Fibroblast of the conjunctiva (primary cell): ENCODE measurements at places on chromosomes 7 and 10.

DNA sequence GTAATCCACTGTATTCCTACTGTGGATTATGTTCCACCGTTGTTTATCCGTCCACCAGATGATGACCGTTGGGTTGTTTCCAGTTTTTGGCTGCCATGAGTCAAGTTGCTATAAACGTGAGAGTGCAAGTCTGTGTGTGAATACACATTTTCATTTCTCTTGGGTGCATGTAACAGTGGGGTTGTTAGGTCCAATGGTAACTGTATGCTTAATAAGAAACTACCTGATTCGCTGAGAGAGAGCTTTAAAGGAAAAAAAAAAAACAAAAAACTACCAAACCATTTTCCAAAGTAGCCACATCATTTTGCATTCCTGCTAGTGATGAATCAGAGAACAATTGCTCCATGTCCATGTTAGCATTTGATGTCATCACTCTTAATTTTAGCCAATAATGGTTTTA lies 15.9 kb downstream of the UBN2 start:
- DNase-seq = peak; percentile 49

- no peak for DNase-seq
Measured at GRCh38 chr7:15652776-15653290, 33.6 kb downstream of the MEOX2 start.

DNA sequence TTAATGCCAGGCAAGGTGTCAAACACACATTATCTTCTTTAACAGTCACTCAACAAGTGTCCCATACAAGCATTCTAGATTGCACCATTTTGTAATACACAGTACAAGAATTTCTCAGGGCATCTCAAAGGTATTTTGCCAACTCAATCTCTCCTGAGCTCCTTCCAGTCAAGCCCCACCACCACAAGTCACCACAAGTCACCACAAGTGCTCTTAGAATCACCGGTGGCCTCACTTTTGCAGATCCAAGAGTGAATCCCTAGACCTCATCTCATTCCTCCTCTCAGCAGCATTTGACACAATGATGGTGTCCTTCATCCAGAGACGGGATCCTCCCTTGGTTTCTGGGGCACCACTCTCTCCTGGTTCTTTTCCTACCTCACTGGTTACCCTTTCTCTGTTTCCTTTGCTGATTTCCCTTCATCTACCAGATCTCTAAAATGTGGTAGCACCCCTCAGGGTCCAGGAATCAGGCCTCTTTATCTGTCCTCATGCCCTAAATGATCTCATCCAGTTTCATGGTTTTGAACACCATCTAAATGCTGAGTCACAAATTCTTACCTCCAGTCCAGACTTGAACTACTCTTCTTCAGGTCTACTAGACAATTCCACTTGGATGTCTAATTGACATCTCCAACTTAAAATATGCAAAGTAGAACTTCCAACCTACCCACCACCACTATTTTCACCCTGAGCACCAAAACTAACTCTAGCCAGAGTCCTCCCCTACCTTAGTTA lies 26.9 kb downstream of the VPS41 start:
- DNase-seq = no peak

GRCh38 chr7:151172273-151173141 lies 5.0 kb upstream of the GBX1 start:
- DNase-seq = peak; percentile 31

- no peak for DNase-seq
Measured at GRCh38 chr10:108872854-108873253, 1050.5 kb downstream of the XPNPEP1 start.

- DNase-seq = no peak
Measured at GRCh38 chr10:30046476-30046875, 12.9 kb downstream of the JCAD start.

- DNase-seq = no peak
Measured at GRCh38 chr10:3749600-3749999, 35.4 kb downstream of the KLF6 start.

DNA sequence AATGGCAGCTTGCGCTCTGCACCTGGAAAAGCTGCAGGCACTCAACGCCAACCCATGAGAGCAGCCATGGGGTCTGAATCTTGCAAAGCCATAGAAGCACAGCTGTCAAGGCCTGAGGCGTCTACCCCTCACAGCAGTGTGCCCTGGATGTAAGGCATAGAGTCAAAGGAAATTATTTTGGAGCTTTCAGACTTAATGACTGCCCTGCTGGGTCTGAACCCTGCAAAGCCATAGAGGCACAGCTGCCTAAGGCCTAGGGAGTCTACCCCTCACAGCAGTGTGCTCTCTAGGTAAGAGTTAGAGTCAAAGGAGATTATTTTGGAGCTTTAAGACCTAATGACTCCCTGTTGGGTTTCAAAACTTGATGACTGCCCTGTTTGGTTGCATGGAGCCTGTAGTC lies 706.9 kb upstream of the VSTM2A start:
- DNase-seq = no peak

DNA sequence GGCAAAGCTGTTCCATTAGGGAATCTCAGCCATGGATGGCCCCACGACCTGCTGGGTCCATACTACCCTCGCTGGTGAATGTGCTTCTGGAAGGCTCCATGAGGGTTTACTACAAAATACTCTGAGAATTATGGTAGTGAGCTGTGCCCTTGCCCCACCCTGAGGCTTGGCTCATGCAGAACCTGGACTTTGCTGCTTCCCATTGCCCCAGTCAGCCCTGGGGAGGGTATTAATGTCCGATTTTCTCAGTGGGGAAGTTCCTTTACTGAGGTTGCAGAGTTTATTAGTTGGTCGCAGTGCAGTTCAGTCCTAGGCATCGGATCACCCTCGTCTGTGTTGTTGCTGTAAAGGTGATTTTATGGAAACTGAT lies 310.1 kb downstream of the WDR37 start:
- no peak for DNase-seq

DNA sequence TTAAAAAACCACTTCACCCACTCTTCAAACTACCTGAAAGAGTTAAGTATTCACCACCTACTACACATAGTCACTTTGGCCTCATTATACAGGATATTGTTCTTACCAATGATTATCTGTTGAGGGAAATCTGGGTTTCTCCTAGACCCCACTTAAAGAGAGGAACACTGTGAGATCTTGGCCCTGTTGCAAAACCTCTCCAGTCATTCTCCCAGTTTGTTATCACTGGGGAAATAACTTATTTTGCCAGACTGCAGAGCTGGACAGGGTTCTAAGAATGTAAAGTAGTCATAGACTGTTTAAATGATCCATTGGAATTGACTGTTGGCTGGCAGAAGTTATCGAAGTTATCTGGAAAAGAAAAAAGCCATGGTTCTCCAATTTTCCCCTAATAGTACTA lies 143.8 kb downstream of the HGF start:
- no peak for DNase-seq

DNA sequence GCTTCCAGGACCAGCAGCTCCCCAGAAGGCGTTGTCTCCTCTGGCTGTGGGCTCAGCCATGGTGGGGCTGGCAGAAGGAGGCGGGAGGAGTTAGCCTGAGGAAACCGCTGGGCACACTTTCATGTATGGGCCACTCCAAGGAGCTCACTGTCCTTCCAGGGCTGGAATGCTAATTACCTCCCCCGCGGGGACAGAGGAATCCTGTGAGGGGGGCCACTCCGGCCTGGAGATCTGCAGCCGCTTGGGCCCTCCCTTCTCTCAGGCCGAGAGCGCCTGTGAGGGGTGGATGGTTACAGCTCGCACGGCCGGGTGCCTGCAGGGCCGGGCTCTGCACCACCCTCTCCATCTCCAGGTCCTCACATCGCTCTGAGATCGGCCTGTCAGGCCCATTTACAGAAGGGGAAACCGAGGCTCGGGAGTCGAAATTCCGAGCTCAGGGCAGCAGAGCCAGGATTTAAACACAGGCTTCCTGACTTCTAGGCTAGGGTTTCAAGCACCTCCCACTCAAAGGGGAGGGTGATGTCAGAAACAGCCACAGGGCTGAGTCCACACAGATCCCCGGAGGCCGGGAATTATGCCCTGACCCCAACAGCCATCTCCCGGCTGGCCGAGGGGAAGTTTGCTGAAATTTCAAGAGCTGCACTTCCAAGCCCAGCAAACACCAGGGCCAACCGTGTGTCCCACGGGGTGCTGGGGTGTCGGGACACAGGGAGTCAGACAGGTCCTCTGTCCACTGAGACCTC lies 59.1 kb downstream of the PDGFA start:
- DNase-seq = no peak

GRCh38 chr7:45146531-45147379 lies 10.8 kb upstream of the RAMP3 start:
- no peak for DNase-seq

- DNase-seq = no peak
Measured at GRCh38 chr7:73823257-73823656, 7.5 kb upstream of the CLDN4 start.

DNA sequence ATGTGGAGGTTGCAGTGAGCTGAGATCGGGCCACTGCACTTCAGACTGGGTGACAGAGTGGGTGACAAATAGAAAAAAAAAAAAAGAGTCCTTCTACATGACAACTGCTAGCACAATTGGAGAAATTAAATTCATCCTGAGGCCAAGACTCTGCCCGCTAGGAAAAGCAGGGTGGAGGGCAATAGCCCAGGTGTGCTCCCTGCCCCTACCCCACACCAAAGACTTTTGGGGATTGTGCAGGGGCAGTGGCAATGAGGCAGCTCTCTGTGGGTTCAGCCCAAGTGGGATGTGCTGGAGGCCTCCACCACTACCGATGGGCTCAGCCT lies 61.3 kb downstream of the TMEM209 start:
- no peak for DNase-seq
